ENCODE measurements at places on chromosomes 1 and 21.

DNA sequence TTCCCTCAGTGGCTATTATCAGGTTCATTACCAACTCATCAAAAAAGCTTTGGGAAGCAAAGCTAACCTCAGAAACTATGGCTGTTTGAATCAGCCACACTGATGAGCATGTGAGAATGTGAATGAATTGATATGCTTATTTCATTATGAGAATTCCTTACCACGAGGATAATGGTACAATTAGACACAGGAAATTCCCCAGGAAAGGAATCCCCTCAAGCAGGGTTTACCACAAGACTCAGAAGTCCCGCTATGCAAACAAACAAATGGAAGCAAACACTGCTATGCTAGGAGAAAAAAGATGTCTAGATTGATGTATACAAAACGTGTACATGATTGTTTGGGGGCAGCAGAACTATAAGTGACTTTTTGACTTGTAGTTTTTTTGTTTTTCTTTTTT, 205.0 kb downstream of the HMCN1 start:
- DNase-seq: no peak

GRCh38 chr1:11388617-11389016, 90.3 kb upstream of the DISP3 start:
- DNase-seq: no peak

DNA sequence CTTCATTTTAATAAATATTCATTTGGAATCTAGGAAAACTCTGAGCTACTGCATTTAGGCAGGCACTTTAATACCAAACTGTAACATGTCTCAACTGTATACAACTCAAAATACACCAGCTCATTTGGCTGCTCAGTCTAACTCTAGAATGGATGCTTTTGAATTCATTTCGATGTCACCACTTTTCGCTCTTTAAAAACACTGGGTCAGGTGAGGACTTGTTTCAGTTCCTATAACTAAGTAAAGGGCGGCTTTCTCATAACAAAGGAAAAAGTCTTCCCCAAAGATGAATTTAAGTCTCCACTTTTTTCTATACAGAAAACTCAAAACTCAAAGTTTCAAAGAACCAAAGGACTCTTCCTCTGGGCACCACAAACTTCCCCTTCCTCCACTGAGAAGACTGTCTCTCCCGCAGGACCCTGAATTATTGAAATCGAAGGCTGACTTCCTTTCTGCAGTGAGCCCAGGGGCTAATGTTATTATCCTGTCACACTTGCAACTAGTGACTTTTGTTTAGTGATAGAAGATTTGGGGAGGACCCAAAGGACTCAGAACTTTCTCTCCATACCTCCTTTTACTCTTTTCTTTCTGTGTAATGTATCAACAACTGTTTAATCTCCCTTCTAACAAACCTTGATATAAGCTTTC, 9.7 kb upstream of the DHX9 start:
- DNase-seq: peak; percentile 45

DNA sequence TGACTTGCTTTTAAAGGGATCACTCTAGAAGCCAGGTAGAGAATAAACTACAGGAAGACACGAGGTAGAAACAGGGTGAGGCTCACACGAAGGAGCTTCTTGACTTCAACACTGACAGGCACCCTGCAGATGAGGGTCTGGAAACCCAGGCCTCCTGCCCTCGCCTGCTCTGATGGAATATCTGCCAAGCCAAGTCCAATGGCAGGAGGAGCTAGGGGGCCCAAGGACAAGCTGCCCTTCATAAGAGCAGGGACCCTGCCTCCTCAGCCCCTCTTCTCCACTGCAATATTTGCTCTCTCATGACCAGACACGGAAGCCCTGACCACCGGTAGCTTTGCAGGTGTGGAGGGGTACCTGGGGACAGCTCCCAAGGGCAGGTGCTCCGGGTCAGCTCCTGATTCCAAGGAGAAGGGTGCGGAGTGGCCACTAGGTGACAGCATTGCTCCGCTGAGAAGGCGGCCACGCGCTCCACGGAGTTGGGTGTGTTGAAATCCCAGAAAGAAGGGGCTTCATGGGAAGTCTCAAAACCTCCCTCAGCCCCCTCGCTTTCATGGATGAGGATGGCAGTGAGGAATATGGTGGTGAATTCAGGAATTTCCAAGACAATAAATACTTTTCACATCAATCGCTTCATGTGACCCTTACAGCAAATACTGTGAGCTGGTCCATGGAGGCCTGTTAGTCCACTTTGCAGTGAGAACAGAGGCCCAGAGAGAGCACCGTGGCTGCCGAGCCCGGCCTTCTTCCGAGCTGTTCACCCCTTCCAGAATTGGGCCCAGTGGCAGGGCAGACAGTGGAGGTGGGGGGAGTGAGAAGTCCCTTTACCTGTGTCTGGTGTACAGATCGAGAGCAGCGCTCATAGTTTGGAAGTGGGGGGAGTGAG, 33.2 kb upstream of the PAX7 start:
- DNase-seq: peak; percentile 54

DNA sequence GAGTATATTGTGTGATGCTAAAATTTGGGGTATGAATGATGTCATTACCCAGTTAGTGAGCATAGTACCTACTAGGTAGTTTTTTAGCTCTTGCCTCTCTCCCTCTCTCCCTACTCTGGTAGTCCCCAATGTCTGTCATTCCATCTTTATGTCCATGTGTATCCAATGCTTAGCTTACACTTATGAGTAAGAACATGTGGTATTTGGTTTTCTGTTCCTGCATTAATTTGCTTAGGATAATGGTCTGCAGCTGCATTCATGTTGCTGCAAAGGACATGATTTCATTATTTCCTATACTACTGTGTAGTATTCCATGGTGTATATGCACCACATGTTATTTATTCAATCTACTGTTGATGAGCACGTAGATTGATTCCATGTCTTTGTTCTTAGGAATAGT, 54.4 kb upstream of the NEGR1 start:
- DNase-seq: no peak

GRCh38 chr1:9382643-9383491, 90.2 kb downstream of the SPSB1 start:
- DNase-seq: no peak

GRCh38 chr1:235892734-235893413, 26.2 kb upstream of the LYST start:
- DNase-seq: peak; percentile 83

GRCh38 chr1:220290140-220290761, 18.0 kb upstream of the RAB3GAP2 start:
- DNase-seq: no peak

DNA sequence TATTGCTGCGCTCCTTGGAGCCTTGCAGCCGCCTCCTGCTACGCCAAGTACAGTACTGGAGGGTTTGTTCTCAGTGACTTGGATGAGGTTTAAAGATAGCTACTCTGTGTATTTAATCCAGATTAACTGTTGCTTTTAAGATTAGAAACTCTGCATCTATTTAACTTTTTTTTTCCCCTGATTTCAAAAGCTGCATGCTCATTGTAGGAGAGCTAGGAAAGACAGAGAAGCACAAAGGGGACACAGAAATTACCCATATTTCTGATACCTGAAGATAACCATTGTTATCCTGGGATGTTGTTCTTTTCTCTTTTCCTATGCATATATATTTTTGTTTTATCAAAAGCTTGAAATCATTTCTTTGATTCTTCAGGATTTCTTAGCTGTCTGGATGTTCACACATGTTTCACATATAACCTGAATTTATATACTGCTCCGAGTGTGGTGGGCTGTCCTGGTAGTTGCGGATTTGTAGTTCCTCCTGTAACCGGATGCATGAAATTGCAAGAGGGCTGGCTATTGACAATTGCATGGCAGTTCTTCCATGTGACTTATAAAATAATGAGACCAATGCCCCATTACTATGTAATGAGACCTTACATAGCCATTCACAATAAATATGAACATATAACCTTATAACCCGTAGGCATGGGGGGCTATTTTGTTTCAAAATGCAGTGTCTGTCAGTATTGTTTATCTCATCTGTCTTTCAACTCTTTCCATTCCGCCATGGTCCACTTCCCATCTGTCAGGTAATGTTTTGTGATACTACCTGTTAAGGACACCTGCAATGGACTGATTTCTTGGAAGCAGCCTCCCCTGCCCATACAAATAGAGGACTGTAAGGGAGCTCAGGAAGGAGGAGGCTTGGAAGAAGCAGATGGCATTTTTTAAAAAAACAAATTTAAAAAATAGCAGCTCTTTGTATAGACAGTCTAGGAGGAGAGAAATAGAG, 1.4 kb downstream of the RAVER2 start:
- DNase-seq: peak; percentile 73

DNA sequence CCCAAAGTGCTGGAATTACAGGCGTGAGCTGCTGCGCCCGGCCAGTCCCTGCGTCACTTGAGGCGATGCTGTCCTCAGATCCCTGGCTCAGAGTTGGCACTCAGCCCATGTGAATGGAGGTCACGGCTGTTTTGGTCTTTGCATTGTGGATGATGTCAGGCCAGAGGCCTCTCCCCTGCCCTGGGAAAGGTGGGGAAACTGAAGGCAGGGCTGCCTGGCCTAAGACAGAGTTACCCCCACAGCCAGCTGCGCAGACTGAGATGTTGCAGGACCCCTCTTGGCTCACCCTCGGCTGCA, 821 bp downstream of the MASP2 start:
- no peak for DNase-seq

GRCh38 chr1:220274251-220274855, 2.1 kb upstream of the RAB3GAP2 start:
- peak; percentile 84 for DNase-seq

Data from NB4 (cell line).